Stimulated activated CD4-positive, alpha-beta T cell treated with anti-CD3 and anti-CD28 coated beads, Interleukin-1b, Interleukin-23, amount 100 ng/mL, for 24 hours (primary cell): ENCODE measurements at places on chromosomes 3 and 15.

DNA sequence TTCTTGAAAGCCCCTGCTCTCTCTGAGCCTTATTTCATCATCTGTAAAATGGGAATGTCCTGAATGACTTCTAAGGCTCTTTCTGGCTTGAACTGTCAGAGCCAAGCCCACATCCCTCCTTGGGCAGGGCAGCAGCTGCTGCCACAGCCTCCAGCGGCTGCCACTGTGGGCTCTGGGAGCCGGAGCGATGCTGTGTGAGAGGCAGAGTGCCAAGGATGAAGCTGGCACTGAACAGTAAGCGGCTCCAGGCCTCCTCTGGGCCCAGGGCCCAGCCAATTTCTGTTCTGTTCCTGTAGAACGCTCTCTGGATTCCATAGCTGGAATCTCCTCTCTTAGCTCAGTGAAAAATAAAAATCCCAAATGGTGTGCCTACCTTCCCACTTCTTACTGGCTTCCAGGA lies 4.4 kb downstream of the CPLX3 start:
- DNase-seq, result no peak

DNA sequence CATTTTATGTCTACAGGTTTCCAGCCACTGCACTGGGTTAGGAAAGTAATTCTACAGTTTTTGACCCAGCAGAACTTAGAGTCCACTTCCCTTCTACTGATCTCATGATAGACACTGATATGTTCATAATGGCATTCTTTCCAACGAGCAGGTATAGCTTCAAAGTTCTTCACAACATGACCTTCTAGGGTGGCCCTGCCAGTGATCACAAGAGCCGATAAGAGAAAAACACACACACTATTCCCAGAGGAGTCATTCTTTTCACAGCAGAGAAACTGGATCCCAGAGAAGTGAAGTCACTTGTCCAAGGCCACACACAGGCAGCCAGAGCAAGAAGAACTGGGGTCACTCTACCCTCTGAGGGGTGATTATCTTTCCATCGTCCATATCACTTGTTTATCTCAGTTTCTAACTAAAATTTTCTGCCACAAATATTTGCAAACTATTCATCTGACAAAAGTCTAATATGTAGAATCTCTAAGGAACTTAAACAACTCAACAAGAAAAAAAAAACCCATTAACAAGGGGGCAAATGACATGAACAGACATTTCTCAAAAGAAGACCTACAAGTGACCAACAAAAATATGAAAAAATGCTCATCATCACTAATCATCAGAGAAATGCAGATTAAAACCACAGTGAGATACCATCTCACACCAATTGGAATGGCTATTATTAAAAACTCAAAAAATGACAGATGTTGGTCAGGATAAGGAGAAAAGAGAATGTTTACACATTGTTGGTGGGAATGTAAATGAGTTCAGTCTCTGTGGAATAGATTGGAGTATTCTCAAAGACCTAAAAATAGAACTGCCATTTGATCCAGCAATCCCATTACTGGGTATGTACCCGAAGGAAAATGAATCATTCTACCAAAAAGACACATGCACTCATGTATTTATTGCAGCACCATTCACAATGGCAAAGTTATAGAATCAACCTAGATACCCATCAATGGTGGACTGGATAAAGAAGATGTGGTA lies 31.5 kb downstream of the SPTSSB start:
- no peak for DNase-seq

DNA sequence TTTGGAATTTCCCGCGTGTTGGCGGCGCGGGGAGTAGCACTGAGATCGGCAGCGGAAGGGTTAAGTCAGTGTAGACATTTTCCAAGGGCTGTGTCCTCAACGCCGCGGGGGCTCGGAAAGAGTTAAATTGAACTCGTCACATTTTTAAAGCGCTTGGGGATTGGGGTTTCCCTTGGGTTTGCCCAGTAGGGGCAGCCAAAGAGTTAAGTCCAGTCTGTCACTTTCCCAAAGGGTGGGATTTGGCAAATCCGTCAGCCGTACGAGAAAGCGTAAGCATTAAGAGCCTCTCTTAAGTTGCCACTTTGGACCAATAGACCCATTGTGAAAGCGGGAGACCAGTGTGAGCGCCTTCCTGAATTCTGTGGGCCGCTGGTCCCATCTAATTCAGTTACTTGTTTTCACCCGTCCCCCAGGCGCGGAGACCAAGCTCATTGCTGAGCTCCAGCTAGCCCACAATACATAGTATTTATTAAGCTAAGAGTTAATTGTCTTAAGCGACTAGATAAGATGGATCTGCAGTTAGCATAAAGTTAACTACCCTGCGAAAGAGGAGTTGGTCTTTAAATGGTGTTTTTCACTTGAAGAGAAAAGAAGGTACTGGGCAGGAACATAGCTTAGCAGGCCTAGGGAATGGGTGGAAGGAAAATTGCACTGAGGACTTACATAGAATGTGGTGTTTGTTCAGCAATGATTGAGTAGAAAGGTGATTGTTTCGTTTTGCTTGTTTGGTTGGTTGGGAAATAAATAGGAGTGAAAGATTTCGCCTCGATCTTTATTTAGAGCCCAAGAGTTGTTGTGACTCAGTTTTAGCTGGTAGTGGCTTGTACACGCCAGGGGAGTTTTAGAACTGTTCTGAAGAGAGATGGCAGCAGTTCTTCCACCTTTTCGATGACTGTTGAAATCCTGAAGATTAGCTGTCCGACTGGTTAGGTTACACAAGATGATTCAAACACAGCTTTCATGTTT lies 932 bp downstream of the ARL8B start:
- no peak for DNase-seq

- DNase-seq, result no peak
These were observed 235.3 kb downstream of the KCNMB2 start for GRCh38 chr3:178771511-178771910.

- no peak for DNase-seq
These were observed 18.6 kb upstream of the MYZAP start for GRCh38 chr15:57573151-57573550.

- DNase-seq, result no peak
These were observed 731.0 kb downstream of the ZNF385D start for GRCh38 chr3:21020043-21020442.
